ENCODE measurements at places on chromosomes 12 and 14.
A peak's percentile ranks its signal among the peaks of the same experiment; 100 is the strongest.

DNA sequence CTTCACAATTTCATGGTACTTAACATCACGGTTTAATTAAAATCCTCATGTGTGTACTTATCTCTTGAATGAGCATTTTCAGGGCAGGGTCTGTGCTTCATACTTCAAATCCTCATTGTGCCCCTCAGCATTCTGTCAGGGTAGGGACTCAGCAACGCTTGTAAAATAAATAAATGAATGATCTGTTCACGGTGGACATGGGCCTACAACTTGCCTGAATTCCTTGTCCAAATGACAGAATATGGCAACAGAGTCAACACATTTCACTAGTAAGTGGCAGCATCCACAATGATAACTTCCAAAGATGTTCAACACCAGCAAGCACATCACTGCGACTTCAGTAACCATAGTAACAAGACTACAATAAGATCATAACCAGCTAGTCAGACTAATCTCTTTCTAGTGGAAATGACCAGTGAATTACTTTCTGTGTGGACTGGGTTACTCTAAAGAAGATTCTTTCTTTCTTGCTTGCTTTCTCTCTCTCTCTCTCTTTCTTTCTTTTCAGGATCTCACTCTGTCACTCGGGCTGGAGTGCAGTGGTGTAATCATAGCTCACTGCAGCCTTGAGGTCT is 14.5 kb upstream of the GNPTAB start:
- no peak for DNase-seq

DNA sequence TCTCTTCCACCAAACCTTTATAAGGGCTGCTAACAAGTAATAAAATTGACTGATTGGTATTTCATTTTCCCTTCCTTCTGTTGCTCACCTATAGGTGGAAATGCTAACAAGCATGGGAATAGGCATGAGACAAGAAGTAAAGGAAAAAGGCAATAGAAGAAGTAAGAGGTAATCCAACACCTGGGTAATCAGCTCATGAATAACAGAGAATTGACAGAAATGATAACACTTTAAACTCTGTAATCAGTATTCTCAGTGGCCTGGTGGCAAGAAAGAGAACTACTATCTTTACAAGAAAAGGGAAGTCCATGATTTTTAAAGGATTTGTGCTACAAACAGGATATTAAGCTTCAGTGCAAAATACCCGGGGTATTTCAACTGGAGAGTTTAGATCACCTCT is 737.8 kb downstream of the RERGL start:
- no peak for DNase-seq

- no peak for DNase-seq
These were observed 99.3 kb upstream of the GPHB5 start for GRCh38 chr14:63418020-63418419.

- no peak for DNase-seq
These were observed 14.3 kb upstream of the LGALS3 start for GRCh38 chr14:55114720-55115119.

- DNase-seq, result no peak
These were observed 47.7 kb upstream of the IGF1 start for GRCh38 chr12:102528111-102528510.

- DNase-seq, result peak; percentile 37
These were observed 1.1 kb downstream of the ATXN2 start for GRCh38 chr12:111597831-111598636.

DNA sequence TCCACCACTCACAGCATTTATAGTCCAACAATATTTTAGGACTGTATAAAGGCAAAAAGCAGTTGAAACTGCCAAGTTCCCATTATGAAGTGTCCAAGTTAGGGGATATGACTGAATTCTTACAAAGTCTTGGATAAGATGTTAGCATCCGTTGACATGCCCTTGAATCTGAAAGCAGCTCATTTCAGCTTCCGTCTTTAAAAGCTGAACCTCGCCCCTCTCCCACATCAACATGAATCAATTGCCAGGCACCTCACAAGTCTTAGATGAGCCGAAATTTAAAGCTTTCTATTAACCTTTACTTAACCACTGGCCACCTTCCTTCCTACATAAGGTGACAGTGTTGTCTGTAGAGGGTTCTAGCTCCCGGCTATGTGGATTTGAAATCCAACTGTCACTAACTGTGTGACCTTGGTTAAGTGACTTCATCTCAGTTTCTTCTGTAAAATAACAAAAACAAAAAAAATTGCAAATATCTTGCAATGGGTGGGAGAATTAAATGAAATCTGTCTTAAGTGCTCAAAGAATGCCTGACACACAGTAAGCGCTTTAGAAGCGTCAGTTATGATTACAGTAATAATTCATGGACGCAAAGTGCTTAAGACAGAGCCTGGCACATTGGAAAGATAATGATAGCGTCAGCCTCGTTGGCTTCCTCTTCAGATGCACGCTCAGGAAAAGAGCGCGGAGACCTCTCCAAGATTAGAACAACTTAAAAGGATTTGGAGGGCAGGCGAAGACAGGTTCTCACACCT is 1.2 kb downstream of the PPP1CC start:
- no peak for DNase-seq

- no peak for DNase-seq
These were observed 5.9 kb downstream of the TOMM20L start for GRCh38 chr14:58401587-58401986.

DNA sequence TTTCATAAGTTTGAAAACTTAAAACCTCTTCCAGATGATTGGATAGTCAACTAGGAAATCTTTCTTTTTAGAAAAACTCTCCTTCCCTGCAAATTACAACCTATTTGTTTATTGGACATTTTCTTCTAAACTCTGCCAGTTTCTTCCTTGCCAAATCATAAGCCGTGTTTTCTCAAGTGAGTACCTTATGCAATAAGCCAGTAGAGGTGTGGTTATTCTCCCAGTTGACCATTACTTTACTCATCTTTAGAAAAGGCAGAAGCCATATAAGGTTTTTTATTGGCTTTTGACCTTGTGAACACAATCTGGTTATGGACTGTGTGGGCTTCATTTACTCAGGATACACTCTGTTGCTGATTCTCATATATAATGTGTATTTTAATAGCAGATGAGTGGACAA is 14.6 kb downstream of the ACTR6 start:
- no peak for DNase-seq

GRCh38 chr14:99879401-99880295 is 86.4 kb downstream of the EML1 start:
- DNase-seq, result no peak

DNA sequence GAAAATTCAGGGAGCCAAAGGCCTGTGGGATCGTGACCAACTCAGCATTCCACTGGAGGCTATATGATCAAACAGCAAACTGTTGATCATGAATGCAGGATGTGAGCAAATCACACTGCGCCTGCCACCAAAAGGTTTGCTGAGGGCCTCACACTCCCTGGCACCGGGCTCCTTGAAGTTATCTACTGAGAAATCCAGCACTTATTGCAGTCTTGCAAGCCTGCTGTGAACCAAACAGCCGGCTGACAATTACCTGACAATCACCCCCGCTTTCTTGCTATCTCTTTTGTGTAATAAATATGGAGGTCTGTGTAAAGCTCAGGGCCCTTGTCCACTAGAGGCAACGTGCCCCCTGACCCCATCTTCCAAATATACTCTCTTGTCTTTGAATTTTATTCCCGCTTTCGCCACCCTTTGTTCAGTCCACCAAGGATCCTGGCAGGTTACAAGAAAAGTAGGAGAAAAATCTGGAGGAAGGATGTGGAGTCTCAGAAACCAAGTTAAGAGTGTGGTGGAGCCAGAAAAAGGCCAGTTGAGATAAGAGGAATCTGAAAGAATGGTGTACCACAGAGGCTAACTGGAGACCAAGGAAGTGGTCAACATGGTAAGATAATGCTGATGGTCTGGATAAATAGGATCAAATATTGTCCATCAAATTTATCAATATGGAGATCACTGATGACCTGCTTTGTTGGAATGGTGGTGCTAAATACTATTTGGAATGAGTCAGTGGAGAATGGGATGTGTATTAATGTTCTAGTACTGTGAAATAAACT is 229.2 kb downstream of the ALX1 start:
- DNase-seq, result no peak

GRCh38 chr12:105067511-105068031 is 16.7 kb downstream of the ALDH1L2 start:
- DNase-seq, result no peak

DNA sequence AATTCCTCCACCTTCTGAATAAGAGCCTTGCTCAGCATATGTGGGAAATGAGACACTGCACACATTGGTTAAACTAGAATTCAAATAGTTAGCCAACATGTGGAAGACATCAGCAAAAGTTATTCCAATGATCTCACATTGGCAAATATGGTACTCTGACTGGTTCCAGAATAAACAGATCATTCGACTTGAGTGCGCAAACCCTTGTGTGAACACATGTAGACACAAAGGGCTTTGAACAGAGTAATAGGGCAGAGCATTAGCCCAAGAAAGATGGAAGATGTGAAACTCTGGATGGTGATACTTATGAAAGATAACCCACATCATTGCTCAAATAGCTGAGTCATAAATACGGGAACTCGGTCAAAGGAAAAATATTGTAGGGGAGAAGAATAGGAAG is 1133.4 kb upstream of the SEL1L start:
- DNase-seq, result no peak

GRCh38 chr12:115660211-115660805 is 617.2 kb downstream of the MED13L start:
- DNase-seq, result no peak

- DNase-seq, result no peak
These were observed 6.3 kb downstream of the TMEM179 start for GRCh38 chr14:104598039-104598909.

DNA sequence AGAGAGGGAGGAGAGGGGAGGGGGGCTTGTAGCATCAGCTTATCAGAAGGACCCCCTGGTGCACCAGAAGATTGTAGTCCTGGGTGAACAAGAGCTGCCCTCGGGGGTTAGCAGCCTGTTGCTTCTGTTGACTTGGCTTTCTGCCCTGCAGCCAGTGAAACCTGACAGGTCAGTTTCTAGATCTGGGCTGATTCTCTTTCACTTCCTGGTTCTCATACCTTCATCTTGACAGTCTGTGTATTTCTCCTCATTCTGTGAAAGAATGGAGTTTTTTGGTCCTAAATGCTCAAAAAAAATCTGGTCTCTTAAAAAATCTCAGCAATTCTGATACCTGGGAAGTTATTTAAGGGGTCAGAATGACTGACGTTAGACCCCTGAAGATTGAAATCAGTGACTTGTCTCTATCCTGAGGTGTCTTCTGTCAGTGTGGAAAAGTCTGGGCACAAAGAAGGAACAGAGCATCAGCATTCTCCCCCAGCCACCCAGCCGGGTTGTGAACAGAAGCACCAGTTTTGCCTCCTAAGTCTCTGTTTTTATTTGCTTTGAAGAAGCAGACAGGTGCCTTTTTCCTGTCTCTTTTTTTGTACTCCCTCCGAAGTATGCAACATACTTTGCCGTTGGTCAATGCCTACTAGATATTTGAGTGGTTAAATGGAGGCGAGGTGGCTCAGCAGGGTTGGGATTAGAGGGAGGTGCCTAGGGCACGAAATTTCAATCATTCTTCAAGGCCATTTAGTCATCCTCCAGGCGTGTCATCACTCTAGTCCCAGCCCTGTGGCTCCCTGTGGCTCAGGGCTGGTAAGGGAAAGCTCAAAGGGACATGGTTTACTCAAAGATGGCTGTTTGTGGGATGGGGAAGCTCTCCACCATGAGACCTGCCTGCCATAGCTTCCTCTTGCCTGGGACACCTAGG is 24.0 kb downstream of the TTC9 start:
- no peak for DNase-seq

DNA sequence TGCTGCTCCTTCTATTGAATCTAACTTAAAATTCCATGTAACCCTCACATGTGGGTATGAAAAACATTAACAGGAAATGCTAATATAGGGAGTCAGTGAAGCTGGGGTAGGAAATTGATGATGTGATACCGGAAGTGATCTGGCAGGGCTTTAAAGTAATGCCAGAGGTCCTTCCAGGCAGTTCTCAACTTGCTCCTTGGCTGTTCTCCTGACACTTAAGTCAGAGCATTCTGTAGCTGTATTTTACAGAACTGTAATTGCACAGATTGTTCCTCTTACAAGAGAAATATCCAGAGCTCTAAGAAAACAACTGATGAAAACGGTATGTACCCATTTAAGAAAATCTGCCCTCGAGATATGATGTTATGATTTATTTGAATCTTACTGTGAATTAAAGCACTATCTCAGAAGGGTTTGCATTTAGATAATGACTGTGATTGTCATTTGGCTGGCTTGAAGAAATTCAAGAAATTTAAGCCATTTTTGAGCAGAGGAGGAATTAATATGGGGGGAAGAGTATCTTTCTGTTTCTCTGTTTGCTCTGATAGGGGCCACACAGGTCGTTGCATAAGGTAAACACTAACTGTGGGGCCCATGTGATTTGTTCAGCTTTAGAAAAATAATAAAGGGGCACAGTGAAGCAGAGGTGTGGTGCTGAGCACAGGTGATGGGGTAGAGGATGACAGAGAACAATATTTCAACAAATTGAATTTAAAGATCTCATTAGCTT is 88.4 kb downstream of the BBS10 start:
- no peak for DNase-seq

GRCh38 chr12:24045816-24046257 is 96.4 kb upstream of the SOX5 start:
- DNase-seq, result no peak

DNA sequence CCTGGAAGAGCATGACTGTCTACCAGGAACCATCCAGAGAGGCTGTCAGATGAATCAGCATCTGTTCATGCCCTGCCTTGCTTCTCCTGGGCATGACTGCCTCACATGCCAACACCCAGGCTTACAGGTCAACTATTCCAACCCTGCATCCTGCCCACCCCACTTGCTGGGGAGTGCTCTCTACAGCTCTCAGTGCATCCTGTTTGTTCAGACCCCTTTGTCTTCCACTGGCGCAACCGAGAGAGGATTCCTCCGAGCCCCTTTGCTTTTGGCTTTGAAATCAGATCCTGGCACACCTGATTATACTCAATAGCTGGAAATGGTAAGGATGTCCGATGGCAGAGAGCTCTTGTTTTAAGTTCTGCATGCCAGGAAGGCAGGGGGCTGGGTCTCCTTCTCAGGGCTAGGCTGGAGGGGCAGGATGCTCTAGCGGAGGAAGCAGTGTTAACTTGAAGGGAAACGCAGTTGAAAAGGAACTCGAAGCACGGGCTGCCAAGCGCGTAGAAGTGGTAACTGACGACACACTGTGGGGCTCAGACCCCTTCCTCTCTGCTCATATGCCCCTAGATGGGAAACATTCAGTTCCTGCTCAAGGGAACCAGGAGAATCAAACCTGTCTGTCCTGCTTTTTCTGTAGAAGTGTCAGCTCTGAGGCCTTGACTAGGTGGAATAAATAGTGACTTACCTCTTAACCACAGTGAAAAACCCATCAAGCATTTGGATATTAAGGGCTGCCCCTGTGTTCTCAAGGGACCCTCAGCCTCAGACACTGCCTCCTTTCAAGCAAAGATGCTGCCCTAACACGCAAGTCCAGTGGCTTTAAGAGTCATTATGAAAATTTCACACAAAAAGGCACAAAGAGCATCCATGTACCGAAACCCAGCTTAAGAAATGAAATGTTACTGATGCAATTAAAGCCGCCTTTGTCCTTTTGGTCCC is 297.5 kb downstream of the ZFP36L1 start:
- DNase-seq, result no peak

GRCh38 chr14:105399466-105399775 is 1.1 kb downstream of the TEX22 start:
- DNase-seq, result no peak
